Aorta (tissue), 5 donors: ENCODE measurements at places on chromosomes 7 and 10. TPM values are rescaled to one million over a fixed set of nuclear protein-coding genes. Genes with fewer than 3 reads are reported as not detected.

Gene IL15RA
- total RNA-seq = 21.2 TPM

GRCh38 chr7:50211130-50212015 is 93.1 kb upstream of the IKZF1 start:
- H3K4me1 ChIP-seq = no peaks in the 10 kb centered on the region
- DNase-seq = no peak
- H3K4me3 ChIP-seq = no peak overlapping the region
- no peak overlapping the region for H3K27ac ChIP-seq
- no peaks in the 10 kb centered on the region for H3K27me3 ChIP-seq

- H3K4me3 ChIP-seq = no peak overlapping the region
- H3K4me1 ChIP-seq = no peaks in the 10 kb centered on the region
- no peak overlapping the region for H3K27ac ChIP-seq
- no peaks in the 10 kb centered on the region for H3K36me3 ChIP-seq
These were observed 21.4 kb upstream of the GPR146 start for GRCh38 chr7:1022801-1023465.

- H3K27ac ChIP-seq = no peak overlapping the region
- no peaks in the 10 kb centered on the region for H3K36me3 ChIP-seq
- DNase-seq = no peak
- no peaks in the 10 kb centered on the region for H3K4me1 ChIP-seq
- no peak overlapping the region for H3K4me3 ChIP-seq
These were observed 11.0 kb upstream of the IL6 start for GRCh38 chr7:22715969-22716368.
